ENCODE measurements at places on chromosomes 2 and 18.

GRCh38 chr2:73112026-73112912, 479 bp downstream of the RAB11FIP5 start:
- DNase-seq = peak; percentile 30

GRCh38 chr2:211114826-211115455, 558.5 kb downstream of the CPS1 start:
- DNase-seq = no peak

DNA sequence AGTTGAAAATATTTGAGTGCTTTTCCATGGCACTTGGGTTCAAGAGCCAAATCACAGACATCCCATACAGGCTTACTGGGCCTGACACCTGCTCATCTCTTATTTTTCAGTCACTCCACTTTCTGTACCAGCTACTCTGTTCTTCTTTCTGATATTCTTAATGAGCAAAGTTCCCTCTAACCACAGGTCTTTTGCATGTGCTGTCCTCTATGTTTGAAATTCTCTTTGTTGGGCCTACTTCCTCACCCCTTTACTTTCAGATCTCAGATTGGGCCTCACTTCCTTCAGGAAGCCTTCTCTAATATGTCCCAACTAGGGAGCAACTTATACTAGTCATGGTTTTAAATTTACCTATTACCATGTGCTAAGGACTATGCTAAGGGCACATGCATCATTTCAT, 81.8 kb upstream of the RBMS1 start:
- DNase-seq = no peak

GRCh38 chr2:174364628-174365027, 29.9 kb downstream of the SP9 start:
- no peak for DNase-seq

GRCh38 chr2:125654226-125654625, 1001.7 kb upstream of the GYPC start:
- DNase-seq = no peak

GRCh38 chr2:106366204-106366885, 101.9 kb downstream of the RGPD3 start:
- no peak for DNase-seq

Data from fibroblast of skin of right quadriceps (primary cell).